Stimulated activated CD8-positive, alpha-beta memory T cell treated with anti-CD3 and anti-CD28 coated beads, Interleukin-4, amount 100 ng/mL, for 4 hours (primary cell): ENCODE measurements at places on chromosomes 1 and 21.

DNA sequence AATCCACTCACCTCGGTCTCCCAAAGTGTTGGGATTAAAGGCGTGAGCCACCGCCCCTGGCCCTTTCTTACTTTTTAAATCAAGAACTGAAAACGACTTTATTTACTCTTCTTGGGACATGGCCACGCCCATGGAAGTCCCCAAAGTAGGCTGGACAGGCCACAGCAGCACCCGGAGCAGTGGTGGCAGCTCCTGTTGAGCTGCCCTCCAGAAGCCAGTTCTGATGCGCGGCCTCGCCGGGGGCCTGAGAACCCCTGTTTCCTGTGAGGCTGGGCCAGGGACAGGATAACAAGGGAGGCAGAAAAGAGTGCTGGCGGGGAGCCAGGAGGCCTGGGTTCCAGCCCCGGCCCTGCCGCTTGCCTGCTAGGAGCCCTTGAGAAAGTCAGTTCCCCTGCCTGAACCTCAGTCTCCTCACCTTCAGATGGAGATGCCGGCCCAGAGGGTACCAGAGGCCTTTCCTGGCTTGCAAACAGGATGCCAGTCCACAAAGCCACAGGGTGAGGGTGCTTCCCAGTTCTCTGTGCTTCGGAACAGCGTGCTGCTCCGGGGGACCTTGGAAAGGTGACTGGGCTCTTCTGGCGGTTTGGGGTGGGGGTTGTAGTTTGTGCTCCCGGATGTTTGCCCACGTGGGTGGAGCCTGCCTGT lies 59.4 kb downstream of the RUNX3 start:
- no peak for DNase-seq

GRCh38 chr1:6801966-6802365 lies 16.7 kb downstream of the CAMTA1 start:
- no peak for DNase-seq

GRCh38 chr1:198747127-198747526 lies 108.3 kb downstream of the PTPRC start:
- no peak for DNase-seq

DNA sequence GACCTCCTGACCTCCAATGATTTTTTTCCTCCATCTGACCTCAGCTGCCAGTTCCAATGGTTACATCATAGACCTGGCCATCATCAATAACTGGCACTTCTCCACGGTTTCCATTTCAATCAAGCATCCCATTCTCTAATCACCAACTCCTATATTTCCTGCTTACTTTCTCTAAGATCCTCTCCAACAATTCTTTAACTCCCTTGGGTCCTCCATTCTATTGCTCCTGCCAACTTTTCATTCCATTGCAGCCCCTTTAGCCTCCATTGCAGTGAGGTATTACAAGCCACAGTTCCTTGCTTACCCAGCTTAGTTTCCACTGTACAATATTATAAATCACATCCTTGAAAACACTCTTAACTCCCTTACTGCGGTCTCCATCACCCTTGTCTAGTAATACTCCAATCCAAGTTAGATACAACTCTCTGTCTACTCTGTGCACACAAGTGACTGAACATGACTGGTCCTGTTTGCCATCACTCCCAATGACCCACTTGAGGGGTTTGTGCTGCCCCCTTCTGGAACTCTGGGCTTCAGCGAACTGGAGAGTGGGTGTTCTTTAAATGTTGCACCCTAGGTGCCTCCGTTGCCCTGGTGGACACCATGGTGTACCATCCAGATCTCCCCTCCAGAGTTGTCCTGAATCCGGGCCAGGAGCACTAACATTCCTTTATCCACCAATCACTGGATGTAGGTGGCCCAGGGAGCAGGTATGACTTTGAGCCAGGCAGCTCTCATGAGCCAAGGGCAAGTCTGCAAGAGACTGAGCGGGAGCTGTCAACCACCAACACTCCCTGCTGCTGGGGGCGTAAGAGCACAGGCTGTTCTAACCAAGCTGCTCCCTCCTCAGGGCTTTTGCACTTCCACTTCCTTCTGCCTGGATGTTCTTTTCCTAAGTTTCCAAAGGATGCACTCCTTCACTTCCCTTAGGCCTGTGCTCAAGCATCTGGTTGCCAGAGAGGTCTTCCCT lies 3.7 kb upstream of the FNDC7 start:
- DNase-seq: peak; percentile 29

- no peak for DNase-seq
These were observed 78.6 kb downstream of the MAN1C1 start for GRCh38 chr1:25695090-25695770.

DNA sequence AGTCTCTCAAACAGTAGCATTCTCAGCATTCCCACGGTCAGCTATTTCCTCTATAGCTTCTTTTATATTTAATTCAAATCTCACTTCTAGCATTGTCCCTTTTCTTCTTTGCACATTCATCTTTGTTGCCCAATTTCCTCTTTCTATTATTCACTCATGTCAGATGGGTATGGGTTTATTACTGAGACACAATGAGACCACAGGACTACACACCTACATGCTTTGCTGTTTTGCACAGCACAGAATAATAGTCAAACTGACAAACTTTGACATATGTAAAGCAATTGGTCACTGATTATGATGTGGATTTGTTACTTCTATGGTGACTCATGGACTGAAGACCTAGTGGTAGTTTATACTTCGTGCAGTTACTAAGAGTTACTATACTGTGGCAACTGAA lies 5.8 kb upstream of the CD1C start:
- no peak for DNase-seq

GRCh38 chr1:66003690-66004089 lies 211.0 kb downstream of the PDE4B start:
- no peak for DNase-seq

DNA sequence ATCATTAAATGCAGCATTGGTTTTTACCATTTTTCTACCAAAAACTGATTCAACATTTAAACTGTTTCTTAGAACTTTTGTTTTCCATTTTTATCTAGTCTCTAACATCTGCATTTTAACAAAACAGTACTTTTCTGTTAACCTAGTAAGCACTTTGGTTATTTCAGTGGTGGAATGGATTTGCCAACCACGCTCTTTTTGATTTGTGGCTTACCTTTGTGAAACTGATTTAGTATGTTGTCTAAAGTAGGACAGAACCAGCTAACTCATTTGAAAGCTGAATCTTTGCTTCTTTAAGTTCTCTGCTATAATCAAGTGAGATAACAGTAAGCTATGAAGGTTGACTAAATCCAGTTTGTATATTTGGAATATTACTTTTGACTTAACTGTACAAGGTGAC lies 41.5 kb upstream of the METTL18 start:
- no peak for DNase-seq

DNA sequence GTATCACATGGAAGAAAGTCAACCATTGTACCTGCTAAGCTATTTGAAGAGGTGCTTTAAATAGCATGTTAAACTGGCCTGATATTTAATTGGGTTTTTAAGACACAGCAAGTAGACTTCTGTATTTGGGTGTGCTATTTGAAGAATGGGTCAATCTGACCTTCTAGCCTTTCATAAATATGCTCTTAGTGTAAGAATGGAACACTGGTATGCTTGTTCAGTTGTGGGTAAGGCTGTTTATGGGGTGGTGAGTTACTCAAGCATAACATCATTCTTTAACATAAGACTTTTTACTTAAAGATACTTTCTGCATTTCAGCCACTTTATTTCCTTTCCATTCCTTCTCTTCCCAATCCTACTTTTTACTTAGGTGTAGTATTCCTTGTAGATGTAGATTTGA lies 21.4 kb downstream of the AHCYL1 start:
- no peak for DNase-seq

- no peak for DNase-seq
These were observed 4.2 kb downstream of the CYP4B1 start for GRCh38 chr1:46802901-46803574.

DNA sequence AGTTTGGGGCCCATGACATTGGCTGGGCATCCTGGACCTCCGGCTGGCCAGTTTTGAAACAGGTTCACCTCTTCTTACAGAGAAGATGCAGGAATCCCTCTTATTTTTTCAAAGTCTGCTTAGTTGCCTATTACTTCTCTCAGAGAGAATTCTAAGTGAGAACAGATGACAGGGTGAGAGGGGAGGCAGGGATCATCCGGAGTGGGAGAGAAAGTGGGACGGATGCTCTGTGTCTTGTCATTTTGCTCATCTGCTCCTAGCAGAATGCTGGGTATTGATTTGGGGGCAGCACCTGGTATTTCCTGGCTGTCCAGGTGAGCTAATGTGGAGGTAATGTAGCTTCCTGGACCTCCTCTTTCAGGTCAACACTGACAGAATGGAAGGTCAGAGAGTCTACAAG lies 32.4 kb downstream of the GNG4 start:
- DNase-seq: no peak
